GM13976 (cell line): ENCODE measurements at places on chromosomes 1 and 21.

GRCh38 chr1:33784876-33785275, 79.0 kb upstream of the HMGB4 start:
- no peak for DNase-seq

DNA sequence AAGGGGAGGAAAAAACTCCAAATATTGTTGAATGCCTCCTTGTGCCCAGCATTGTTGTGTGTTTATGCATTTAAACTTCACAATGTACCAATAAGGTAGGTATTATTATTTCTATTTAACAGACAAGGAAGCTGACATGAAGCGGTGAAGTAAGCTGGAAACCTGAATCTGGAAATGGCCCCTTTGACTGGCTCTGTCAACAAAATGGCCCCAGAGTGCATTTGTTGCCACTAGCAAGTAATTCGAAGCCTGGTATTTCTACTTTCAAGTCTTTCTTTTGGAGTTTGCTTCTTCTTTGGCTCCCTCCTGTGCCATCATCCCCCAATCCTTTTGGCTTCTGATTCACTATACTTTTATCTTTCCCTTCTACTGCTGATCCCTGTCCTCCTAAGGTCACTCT, 23.1 kb downstream of the CRYZL1 start:
- DNase-seq = no peak

- no peak for DNase-seq
Observed at GRCh38 chr1:216614011-216614934, 109.0 kb downstream of the ESRRG start.

DNA sequence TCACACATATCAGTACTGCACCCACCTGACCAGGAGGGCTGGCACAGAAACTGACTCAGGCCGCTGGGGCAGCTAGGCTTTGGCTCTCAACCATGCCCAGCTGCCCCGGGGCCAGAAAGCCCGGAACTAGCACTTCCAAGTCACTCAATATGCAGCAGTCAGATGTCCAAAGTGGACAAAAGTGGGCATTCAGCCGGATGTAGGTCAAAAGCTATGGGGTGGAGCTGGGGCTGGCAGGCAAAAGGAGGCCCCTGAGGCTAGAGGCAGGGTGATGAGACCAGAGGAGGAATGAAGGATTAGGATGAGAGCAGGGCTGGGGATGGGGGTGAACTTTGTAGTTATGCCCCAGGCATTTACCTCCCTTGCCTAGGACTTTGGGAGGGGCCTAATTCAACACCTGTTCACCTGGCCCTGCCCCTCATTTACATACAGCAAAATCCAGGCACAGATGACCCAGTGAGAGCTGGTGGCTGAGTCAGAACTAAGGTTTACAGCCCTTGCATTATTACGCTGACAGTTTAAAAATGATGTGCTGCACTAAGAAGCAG, 30.7 kb upstream of the EDN2 start:
- no peak for DNase-seq

- no peak for DNase-seq
Observed at GRCh38 chr1:172286629-172287076, 133.8 kb upstream of the C1orf105 start.
